Activated naive CD4-positive, alpha-beta T cell treated with anti-CD3 and anti-CD28 coated beads, Interleukin-2, amount 50 U/mL, for 72 hours (primary cell): ENCODE measurements at places on chromosomes 3 and 15. TPM values are rescaled to one million over a fixed set of nuclear protein-coding genes. Genes with fewer than 3 reads are reported as not detected.

Gene CSTA
- not detected for total RNA-seq

GRCh38 chr3:29537889-29538609 lies 257.2 kb downstream of the RBMS3 start:
- no peak for DNase-seq

Gene SUCNR1
- total RNA-seq, result not detected

- no peak for DNase-seq
Observed at GRCh38 chr3:194518652-194519051, 31.9 kb upstream of the ATP13A3 start.

DNA sequence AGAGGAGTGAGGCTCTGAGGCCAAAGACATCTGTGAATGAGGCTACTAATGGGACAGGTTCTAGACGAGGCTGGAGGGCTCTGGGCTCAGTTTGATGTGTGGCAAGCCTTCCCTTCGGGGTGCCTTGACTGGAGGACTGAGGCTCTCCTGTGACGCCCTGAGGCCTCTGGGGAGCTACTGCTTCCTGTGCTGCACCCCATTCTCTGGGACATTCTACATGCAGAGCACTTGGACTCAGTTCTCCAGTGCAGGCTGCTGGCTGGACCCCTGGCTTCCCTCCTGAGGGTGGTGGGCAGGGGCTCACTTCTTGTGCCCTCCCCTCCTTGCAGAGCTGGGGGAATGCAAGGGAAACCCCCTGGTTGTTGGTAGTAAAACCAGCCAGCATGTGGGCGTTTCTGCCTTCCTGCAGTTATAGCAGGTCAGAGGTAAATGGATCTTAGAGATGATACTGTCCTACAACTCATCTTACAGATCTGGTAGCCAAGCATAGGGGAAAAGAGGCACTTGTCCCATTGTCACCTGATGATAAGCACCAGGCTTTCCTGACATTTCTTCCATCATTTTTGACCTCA lies 133.3 kb downstream of the CHDH start:
- no peak for DNase-seq

Gene GOLGA8J
- not detected for total RNA-seq
